Esophagus squamous epithelium (tissue), 5 donors: ENCODE measurements at places on chromosomes 4 and X.

DNA sequence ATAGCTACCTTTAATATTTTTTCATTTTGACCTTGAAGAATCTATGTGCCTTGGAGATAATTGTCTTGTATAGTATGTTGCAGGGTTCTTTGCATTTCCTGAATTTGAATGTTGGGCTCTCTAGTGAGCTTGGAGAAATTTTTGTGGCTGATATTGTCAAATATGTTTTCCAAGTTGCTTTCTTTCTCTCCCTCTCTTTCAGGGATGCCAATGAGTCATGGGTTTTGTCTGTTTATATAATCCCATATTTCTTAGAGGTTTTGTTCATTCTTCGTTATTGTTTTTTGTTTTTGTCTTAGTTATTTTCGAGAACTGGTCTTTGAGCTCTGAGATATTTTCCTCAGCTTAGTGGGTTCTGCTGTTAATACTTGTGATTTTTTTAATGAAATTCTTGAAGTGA, 20.7 kb downstream of the RAB40AL start:
- no peak for DNase-seq

- DNase-seq: peak; percentile 9
Observed at GRCh38 chrX:13647709-13648212, 5.2 kb upstream of the TCEANC start.

- no peak for DNase-seq
Observed at GRCh38 chr4:19969492-19969891, 282.2 kb upstream of the SLIT2 start.

DNA sequence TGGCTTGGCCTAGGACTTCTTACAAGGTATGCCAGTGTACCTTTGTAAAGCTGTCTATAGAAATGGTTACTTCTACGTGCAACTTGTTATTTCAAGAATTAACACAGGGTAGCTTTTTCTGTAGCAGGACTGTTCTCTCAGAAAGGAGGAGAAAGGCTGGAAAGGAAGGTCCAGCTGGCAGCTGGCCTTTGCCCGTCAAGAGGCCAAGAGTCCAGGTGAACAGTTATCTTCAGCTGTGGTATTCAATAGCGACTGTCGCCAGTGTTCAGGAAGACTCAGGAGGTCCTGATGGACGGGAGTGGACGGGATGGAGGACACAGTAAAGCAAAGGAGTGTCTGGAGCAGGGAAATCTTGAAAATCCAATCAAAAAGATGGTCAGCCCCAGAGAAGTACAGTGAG, 4.7 kb downstream of the CYP4V2 start:
- DNase-seq: no peak

GRCh38 chr4:20046931-20047677, 204.6 kb upstream of the SLIT2 start:
- DNase-seq: no peak

- no peak for DNase-seq
Observed at GRCh38 chrX:27254656-27255055, 208.5 kb downstream of the PPP4R3C start.

- no peak for DNase-seq
Observed at GRCh38 chrX:37608156-37608555, 36.7 kb downstream of the LANCL3 start.

- no peak for DNase-seq
Observed at GRCh38 chr4:165457793-165458192, 79.0 kb downstream of the CPE start.

DNA sequence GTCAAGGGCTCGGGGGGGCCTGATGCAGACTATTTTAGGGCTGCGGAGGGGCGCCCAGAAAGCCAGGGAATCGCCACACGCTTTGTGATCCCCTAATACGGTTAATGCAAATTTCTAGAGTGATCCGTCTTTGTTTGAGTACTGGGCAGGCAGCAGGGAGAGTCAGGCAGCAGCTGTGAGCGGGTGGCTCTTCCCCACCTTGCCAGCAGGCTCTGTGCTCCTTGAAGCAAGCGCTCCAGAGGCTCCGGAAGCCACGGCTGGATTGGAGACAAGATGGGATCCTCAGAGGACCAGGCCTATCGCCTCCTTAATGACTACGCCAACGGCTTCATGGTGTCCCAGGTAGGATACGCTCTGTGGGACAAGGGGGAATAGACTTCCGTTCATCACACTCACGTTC, at the start of gene ASMT:
Gene ASMT (plus strand): TSS at position 133 of the 400 bp plus-strand sequence. CDS start 141 bp downstream, at position 274.
- DNase-seq: no peak

GRCh38 chrX:130147631-130148030, 18.0 kb downstream of the AIFM1 start:
- DNase-seq: no peak

GRCh38 chr4:123359449-123360315, 36.9 kb upstream of the SPRY1 start:
- DNase-seq: no peak

- DNase-seq: no peak
Observed at GRCh38 chr4:56575820-56576429, 70.3 kb downstream of the ARL9 start.

DNA sequence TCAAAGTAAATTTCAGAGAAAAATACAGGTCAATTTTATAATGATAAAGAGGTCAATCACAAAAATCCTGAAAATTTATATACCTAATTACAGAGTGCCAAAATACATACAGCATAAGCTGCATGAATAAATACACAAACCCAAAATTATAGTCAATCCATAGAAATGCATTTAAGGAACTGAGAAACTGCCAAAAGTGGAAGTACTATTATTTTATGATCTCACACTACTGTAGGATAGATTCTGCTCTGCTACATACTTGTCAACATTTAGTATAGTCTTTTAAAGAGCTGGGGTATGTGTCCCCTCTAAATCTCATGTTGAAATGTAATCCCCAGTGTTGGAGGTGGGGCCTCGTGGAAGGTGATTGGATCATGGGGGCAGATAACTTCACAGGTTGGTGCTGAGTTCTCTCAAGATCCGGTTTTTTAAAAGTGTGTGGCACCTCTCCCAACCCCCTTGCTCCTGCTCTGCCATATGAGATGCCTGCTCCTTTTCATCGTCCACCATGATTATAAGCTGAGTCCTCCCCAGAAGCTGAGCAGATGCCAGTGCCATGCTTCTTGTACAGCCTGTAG, 31.8 kb downstream of the CHIC2 start:
- no peak for DNase-seq

DNA sequence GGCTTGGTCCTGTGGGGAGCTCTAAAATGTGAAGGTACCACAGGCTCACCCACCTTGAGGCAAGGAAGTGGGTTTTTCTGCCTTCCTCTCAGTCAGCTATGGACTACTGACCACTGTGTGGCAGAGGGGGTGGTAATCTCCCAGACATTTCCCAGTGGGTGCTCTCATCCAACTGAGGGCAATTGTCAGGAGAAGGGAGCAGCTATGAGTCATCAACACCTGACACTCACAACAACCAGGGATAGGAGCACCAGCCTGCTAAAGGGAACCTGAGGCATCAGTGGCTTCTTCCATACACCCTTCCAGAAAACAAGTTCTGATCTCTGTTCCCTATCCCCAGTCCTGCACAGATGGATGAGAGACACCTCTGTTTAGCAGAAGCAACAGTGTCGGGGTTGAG, 468.8 kb downstream of the BCOR start:
- no peak for DNase-seq

DNA sequence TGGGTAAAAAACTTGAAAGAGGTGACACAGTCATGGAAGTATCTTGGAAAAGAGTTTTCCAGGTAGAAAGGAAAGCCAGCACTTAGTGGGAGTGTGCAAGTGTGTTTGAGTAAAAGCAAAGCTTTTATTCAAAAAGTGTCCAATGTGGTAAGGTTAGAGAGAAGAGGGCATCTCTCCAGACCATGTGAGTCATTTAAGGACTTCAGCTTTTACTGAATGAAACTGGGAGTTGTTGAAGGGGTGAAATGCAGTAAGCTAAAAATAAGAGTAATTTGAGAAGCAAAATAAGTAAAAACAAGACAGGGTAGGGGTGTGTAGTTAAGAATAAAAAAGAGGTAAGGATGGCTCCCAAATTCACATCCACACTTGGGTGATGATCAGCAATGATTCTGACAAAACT, 238.9 kb downstream of the SLC7A11 start:
- DNase-seq: no peak

DNA sequence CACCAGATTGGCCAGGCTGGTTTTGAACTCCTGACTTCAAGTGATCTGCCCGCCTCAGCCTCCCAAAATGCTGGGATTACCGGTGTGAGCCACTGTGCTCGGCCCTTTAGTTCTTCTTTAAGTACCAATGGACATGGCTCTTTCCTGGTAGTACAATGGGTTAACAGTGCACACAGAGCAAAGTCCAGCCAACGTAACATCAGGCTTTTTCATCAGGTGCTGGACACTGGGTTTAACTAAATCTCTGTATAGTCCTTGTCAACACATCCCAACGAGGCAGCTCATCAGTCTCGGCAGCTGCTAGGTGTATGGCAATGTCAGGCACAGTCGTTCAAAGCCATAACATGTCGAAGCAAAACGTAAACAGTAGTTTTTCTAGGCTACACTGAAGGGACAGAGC, 93.8 kb downstream of the HDAC8 start:
- no peak for DNase-seq

- DNase-seq: no peak
Observed at GRCh38 chrX:45164021-45164621, 36.6 kb downstream of the DIPK2B start.

DNA sequence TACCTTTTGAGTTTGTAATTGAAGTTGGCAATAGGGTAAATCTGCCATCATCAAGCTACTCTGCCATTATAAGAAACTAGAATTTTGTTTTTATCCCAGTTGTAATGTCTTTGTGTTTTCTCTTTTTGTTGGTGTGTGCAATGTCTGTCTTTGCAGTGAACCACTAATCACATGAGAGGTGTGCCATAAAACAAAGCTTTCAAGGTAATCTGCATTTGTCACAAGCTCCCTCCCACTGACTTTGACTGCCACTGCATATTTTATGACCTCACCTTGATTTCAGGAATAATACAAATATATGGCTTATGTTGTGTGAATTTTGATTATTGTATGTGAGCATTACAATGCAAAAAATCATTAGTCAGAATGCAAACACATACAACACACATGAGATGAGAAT, 9.0 kb upstream of the GBA3 start:
- no peak for DNase-seq

DNA sequence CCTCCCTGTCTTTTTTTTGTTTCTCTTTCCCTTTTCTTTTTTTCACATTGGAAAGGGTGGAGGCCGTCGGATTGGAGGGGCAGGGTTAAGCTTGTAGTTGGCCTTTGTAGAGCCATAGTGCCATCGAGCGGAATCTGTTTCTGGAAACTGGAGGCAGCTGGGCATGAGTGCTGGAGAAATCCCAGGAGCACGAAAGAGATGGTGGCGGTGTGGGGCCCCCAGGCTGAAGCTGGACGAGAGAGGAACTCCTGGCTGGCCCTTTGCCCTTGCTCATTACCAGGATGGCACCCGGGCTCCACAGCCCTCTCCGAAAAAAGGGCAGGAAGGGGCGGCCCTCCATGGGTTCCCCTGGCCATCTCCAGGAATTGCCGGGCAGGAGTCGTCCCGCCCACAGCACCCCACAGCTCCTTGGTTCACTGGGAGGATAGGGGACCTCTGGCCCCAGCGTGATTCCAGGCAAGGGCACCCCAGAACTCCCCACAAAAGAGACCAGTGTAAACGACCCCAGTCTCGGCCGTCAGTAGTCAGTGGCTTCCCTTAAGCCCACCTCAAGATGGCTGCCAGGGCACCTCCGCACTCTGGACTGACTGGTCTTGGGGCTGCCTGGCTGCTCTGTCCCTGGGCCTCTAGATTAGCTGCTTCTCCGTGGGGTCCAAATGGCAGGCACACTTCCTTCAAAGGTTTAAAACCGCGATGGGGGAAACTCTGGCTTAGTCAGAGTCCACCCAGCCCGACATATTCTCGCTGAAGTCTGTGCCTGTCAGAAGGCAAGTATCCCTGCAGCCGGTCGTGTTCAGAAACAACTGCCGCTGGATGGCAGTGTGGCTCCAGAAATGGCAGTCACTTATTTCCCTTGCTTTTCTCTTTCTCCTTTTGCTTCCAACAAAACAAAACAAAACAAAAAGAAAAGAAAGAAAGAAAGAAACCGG, 74.1 kb downstream of the NBDY start:
- DNase-seq: no peak

DNA sequence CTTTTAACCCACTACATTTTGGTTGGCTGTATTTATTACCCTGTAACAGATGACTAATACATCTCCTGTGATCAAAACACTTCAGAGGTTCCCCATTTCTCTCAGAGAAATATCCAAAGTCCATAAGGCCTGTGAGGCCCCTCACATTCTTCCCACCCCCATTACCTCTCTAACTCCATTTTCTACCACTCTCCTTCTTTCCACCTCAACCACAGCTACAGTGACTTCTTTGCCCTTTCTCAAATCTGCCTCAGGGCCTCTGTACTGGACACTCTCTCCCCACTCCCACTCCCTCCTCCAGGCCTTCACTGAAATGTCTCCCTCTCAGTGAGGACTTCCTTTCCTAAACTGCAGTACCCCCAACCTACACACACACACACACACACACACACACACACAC, 8.4 kb upstream of the TMEM144 start:
- DNase-seq: no peak

GRCh38 chrX:85084770-85085393, 81.2 kb downstream of the APOOL start:
- no peak for DNase-seq

- DNase-seq: no peak
Observed at GRCh38 chr4:73576381-73576780, 43.9 kb downstream of the RASSF6 start.

GRCh38 chrX:1466971-1467561, 14.4 kb upstream of the ASMTL start:
- DNase-seq: peak; percentile 11

GRCh38 chr4:137545461-137545861, 13.2 kb upstream of the PCDH18 start:
- DNase-seq: no peak

DNA sequence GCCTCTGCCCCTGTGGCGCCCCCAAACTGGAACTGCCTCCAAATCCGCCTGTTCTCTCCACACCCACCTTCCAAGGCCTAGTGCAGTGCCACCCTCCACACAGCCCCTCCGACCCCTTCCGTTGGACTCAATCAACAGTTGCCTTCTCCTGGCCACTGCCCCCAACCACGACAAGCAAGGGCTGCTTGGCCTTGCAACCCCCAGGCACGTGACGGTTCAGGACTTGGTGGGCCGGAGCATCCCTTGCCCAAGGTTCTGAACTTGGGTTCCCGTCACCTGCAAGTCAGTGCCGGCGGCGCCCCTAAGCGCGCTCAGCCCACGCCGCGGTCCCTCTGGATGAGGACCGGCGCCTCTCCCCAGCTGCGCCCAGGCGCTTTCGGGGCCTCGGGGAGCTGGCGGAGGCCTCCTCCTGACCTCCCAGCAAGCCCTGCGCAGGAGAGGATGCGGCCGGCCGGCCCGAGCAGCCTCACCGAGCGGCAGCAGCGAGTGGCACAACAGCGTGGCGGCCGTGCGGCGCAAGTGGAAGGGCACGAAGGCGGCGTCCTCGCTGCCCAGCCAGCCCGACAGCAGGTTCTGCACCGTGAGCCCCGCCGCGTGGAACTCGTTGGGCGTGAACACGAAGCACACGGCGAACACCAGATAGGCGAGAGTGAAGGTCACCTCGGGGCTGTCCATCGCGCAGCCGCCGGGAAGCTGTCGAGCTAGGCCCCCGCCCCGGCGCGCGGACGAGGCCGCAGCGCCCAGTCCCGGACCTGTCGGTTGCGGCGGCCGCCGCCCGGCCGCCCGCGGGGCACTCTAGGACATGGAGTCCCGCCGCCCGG, 750 bp downstream of the TMEM129 start:
- no peak for DNase-seq

GRCh38 chr4:59608466-59608865, 1591.7 kb upstream of the ADGRL3 start:
- no peak for DNase-seq

GRCh38 chr4:27720010-27720766, 859.5 kb downstream of the STIM2 start:
- DNase-seq: no peak
